ENCODE measurements at places on chromosomes 4 and X.

GRCh38 chr4:113064244-113064643 is 14.8 kb downstream of the ANK2 start:
- no peak for DNase-seq

- DNase-seq = no peak
These were observed 211.0 kb downstream of the KCTD8 start for GRCh38 chr4:44237643-44238042.

DNA sequence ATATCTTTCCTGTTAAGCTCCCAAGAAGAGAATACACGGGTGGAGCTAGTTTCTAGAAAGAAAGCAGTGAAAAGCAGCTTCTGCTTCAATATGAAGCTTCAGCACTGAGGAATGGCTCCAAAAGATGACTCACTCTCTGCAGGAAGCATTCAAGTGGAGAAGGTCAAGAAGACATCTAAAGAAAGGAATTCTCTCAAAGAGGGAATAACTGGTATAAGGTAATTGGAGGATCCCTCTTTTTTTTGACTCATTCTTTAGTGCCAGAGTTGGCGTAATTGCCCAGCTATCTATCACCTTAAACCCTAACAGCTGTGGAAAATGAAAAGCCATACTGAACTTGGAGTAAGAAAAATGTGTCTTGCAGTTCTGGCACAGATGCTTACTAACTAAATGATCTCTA is 3.5 kb downstream of the EDA2R start:
- DNase-seq = no peak

- no peak for DNase-seq
These were observed 127.3 kb downstream of the CBR4 start for GRCh38 chr4:168882650-168883233.

DNA sequence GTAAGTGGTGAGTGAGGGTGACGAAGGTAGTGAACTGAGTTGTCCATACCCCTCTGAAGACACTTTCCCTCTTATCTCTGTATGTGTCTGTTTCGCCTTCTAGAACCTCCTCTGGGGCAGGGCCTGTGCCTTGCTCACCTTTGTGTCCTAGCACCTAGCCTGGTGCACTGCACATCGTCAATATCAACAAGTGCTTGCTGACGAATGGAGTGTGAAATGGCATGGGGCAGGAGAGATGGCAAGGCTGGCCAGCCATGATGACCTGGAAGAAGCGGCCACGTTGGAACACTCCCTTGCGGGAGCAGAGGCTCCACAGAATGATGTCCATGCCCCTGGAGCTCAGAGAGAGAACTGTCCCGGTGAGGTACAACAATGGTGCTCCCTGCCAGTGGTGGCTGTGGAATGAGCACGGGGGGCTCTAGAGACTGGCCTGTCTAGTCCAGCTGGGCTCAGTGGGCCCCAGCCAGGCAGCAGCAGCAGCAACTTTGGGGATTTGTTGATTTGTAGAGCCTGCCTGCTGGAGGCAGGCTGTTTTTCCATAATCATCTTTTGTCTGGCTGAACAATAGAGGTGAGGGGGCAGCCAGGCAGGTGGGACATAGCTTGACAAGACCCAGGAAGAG is 112.2 kb upstream of the PJA1 start:
- DNase-seq = no peak

DNA sequence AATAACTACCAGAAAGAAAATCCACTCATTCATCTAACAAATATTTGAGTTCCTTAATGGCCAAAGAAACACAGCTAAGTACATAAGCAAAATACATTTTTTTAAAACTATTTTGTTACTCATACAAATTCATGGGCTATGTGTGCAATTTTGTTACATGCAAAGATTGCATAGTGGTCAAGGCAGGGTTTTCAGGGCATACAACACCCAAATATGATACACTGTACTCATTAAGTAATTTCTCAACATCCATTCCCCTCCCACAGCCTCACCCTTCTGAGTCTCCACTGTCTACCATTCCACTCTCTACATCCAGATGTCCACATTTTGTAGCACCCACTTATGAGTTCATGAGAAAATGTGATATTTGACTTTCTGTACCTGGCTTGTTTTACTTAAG is 58.2 kb downstream of the BRWD3 start:
- no peak for DNase-seq

GRCh38 chr4:174096999-174097398 is 186.5 kb downstream of the FBXO8 start:
- DNase-seq = no peak

All from AG08396 (cell line).